Right ventricle myocardium inferior (tissue), 1 donor: ENCODE measurements at places on chromosomes 5 and 9. TPM values are rescaled to one million over a fixed set of nuclear protein-coding genes. Genes with fewer than 3 reads are reported as not detected.

CAPSL gene
- total RNA-seq: not detected

ARL14EPL gene
- total RNA-seq: not detected

MYO10 gene
- total RNA-seq: 4.8 TPM

ZFP37 gene
- 1.1 TPM for total RNA-seq

IGFBPL1 gene
- not detected for total RNA-seq

NMUR2 gene
- total RNA-seq: 0.14 TPM

ANXA2R gene
- 0.84 TPM for total RNA-seq

PRR16 gene
- total RNA-seq: 12.7 TPM

TNFSF8 gene
- 0.57 TPM for total RNA-seq

BHMT2 gene
- 8.9 TPM for total RNA-seq

SIT1 gene
- not detected for total RNA-seq

CYLC2 gene
- total RNA-seq: not detected

CDH10 gene
- total RNA-seq: 0.11 TPM

OR1J4 gene
- total RNA-seq: not detected

DRD1 gene
- total RNA-seq: not detected

CSF1R gene
- total RNA-seq: 21.9 TPM

ELL2 gene
- 26.7 TPM for total RNA-seq

CLINT1 gene
- 56.5 TPM for total RNA-seq

PDE6A gene
- 0.05 TPM for total RNA-seq

IRX4 gene
- 17.6 TPM for total RNA-seq

CARD6 gene
- total RNA-seq: 7.1 TPM
